ENCODE measurements at places on chromosomes 16 and 17.

DNA sequence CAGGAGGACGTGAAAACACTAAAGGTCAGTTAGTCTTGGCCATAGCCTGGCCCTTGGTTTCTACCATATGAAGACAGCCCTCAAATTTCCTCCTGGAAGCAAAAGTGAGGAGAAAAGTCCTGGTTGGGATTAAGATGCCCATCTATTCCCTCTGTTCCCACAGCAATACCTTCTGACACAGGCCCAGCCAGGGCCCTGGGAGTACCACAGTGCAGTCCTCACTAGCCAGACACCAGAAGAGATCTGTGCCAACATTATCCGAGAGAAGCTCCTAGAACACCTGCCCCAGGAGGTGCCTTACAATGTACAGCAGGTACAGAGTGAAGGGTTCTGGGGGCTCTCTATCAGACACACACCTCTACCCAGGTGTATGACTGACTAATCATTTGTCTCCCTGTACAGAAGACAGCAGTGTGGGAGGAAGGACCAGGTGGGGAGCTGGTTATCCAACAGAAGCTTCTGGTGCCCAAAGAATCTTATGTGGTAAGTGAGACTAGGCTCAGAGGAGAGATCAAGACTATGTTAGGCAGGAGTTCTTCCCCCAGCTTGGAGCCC, 4.1 kb downstream of the ERAL1 start:
- DNase-seq, result no peak

DNA sequence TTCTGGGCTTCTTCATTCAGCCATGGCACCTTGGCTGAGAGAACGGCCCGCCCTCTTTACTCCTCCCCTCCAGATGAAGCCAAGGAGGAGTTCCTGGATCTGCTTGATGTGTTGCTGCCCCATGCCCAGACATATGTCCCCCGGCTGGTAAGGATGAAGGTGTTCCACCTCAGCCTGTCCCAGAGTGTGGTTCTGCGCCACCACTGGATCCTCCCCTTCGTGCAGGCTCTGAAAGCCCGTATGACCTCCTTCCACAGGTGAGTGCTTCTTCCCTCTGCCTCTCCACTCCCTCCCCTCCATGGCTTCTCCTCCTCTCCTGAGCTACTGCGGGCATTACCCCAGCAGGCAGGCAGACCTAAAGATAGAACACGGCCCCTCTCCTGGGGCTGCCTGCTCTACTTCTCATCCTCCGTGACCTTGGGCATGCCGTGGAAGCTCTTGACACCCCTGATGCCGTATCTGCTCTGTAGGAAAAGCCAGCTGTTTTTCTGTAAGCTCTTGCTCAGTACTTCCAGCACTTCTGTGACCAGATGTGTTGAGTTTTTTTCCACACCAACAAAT, 8.7 kb downstream of the USB1 start:
- DNase-seq, result peak; percentile 7

- no peak for DNase-seq
Observed at GRCh38 chr16:59783191-59783590, 1049.1 kb upstream of the GOT2 start.

- no peak for DNase-seq
Observed at GRCh38 chr16:57150682-57151330, 35.0 kb downstream of the PSME3IP1 start.

- no peak for DNase-seq
Observed at GRCh38 chr17:1872254-1872653, 42.4 kb downstream of the RPA1 start.

GRCh38 chr17:39026980-39027451, 59.8 kb upstream of the FBXO47 start:
- peak; percentile 72 for DNase-seq

- no peak for DNase-seq
Observed at GRCh38 chr17:60729854-60730253, 52.2 kb downstream of the BCAS3 start.

GRCh38 chr17:31916491-31917064, 15.1 kb upstream of the UTP6 start:
- DNase-seq, result no peak

DNA sequence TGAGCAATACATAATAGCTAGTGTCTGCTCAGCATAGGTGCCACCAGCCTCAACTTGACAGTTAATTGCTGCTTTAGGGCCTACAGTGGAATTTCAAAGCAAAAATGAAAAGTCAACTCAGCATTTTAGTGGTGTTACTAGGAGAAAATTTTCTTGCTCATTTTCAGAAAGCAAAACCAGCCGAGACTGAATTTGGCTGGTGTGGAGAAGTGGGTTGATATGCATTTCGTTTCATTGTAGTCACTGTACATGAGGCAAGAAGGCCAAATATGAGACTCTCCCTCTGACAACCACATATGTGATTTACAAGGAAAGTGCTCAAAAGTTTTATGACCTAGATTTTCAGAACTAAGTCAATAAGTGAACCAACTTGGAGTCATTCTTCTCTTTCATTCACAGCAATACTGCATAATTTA, 54.0 kb downstream of the DUSP14 start:
- DNase-seq, result no peak

- DNase-seq, result no peak
Observed at GRCh38 chr17:77407321-77408277, 266.8 kb downstream of the SEC14L1 start.

GRCh38 chr17:49468811-49469385, 26.2 kb upstream of the NGFR start:
- DNase-seq, result no peak

- peak; percentile 50 for DNase-seq
Observed at GRCh38 chr16:49643429-49644144, 212.3 kb downstream of the ZNF423 start.

DNA sequence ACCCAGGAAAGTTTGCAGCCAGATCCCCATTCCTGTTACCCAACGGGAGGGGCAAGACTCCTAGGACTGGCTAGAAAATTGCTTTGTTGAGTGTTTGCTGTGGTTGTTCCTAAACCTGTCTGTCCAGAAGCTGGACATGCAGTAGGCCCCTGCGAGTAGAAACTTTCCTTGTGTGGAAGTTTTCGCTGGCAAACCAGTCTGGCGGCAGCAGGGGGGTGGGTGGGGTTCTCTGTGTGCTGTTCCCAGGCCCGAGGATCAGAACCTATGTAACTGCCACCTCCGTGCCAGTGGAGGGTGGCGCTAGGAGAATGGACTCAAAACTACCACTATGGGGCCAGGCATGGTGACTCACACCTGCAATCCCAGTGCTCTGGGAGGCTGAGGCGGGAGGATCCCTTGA, 9.2 kb downstream of the SGSM2 start:
- no peak for DNase-seq

GRCh38 chr16:17162560-17162959, 308.2 kb downstream of the XYLT1 start:
- no peak for DNase-seq

DNA sequence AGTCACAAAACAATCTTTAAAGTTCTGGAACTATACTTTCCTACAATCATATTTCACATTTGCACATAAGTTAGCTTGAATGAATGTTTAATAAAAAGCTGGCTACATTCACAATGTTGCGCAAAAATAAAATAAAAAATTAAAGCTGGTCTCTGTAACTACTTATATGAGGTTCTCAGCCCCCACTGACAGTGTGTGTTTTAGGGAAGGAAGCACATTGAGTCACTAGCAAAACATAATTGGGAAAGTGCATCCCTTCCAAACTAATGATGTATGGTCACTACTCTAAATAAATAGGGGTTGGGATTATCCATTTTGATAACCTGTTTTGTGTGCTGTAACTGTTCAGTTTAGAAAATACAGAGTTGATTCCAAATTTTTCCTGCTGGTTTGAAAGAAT, 251.9 kb downstream of the IRX3 start:
- DNase-seq, result no peak

- DNase-seq, result no peak
Observed at GRCh38 chr17:48755356-48755755, 26.8 kb upstream of the HOXB13 start.

GRCh38 chr17:13520899-13521572, 80.7 kb downstream of the HS3ST3A1 start:
- DNase-seq, result no peak

- no peak for DNase-seq
Observed at GRCh38 chr16:89547860-89548259, 12.6 kb upstream of the RPL13 start.

DNA sequence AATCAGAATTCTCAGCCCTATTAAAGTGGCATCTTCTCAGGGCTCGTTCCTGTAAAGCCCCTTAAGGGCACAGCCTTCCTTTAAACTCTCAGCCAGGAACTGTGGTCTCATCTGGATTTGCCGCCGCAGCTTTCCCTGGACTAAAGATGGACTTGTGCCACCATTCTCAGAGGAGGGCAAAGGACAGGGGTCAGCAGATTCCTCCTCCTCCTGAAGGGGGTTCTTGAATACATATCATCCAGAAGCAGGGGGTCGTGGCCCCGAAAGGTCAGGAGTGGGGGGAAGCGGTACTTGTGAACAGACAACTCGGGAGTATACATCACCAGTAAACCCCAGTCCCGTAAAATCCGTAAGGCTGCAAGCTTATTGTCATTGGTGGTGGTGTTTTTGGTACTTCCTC, 174.8 kb downstream of the RPTOR start:
- no peak for DNase-seq

GRCh38 chr17:35299135-35299534, 56.3 kb downstream of the SLFN5 start:
- no peak for DNase-seq

DNA sequence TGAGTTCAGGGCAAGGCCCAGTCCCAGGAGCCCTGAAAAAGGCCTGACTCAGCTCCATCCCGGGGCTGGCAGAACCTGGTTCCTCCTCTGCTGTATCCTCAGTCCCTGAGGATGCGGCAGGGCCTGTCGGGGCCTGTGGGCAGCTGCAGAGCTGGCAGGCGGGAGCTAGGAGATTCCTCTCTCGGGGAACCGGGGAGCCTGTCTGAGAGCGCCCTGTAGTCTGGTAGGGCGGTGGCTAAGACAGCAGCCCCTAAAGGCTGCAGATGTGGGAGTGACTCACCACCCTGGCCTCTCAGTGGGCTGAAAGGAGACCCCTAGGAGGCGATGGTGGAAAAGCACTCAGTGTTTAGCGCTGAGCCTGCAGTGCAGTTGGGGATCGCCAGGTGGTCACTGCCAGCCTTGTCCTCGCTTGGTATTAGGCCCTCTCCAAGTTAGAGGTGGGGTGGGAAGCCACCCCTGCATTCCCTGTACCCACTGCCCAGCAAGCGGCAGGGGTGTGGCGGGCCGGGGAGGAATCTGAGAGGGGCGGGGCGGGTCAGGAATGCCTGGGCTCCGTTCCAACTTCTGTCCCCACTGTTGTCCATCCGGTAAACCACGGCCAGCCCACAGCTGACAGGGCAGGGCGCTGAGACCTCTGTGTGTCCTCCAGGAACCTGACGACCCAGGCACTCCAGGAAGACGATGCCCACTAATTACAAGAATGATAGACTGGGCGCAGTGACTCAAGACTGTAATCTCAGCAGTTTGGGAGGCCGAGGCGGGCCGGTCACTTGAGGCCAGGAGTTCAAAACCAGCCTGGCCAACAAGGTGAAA, 29.5 kb upstream of the CDH1 start:
- peak; percentile 60 for DNase-seq

DNA sequence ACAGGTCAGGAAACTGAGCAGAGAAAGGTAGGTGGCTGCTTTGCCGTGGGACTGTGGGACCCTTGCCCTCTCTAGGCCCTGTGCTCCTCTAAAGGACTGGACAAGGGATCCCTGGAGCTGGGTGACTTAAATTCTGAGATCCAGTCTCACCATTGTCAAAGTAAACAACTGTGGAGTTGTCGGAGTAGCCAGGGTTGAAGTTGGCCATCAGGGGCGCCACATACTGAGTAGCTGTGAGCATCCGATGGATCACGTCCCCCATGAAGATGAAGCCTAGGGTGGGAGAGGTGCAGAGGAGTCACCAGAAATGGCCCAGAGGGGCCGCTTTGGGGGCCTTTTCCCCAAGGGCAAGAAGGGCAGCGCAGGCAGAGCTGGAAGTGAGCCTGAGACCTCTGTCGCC, 43.5 kb downstream of the PLXDC1 start:
- no peak for DNase-seq

GRCh38 chr17:17806035-17806434, 30.8 kb downstream of the SREBF1 start:
- no peak for DNase-seq

GRCh38 chr17:18181358-18181757, 2.3 kb upstream of the ALKBH5 start:
- DNase-seq, result peak; percentile 71

GRCh38 chr17:7235693-7236665, 1.7 kb upstream of the DVL2 start:
- DNase-seq, result peak; percentile 24

- DNase-seq, result no peak
Observed at GRCh38 chr16:76483307-76483909, 206.2 kb downstream of the CNTNAP4 start.

- DNase-seq, result peak; percentile 62
Observed at GRCh38 chr16:86854058-86854621, 275.8 kb downstream of the FOXL1 start.

DNA sequence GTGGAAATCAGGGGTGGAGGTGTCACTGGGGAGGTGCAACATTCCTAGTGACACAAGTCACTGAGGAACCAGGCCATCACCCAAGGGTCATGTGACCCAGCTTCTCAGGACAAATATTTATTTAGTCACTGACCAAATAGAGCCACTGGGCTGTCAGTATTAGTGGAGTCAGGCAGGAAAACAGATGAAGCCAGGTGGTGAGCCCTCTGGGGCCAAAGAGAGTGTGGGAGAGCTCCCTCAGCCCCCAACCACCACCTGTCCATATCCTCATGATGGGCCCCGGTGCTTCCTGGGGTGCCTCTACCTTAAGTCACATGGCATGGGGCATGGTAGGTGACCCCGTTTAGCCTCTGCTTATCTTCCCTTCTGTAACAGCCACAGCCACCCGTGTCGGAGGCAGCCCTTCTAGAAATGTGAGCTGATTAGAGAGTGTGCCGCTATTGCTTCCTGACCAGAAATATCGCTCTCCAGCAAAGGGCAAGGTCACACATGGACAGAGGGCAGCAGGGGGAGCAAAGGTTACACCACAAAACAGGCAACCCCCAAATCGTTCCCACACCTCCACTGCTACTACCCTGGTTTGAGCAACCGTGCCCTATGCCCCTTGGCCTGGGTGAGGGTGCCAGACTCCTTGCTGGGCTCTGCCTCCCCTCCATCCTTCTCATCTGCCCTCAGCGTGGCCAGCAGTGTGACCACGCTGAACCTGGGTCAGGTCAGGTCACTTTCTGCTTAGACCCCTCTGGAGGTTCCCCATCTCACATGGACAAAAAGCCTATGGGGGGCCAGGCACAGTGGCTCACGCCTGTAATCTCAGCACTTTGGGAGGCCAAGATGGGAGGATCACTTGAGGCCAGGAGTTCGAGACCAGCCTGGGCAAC, 8.6 kb upstream of the AKTIP start:
- DNase-seq, result no peak

GRCh38 chr16:67966549-67967182, 1.8 kb downstream of the SLC12A4 start:
- no peak for DNase-seq

DNA sequence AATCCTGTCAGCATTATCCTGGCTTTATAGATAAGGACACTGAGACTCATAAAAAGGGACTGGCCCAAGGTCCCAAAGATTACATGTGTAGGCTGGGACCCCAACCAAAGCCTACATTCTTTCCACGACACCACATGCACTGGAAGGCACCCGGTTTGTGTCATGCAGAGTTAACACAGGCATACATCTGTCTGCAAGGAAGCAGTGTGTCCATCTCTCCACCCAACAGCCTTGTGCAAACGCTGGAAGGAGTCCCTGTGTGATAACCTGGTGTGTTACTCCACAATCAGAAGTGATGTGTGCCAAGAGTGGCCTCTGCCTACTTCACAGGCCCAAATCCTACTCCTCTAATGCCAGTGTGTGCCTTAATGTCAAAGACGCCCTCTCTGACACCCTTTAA, 139.8 kb downstream of the PARN start:
- no peak for DNase-seq
